Neural crest cell (in vitro differentiated cells): ENCODE measurements at places on chromosomes 11 and 22.

- peaks cover 5% of the 10 kb centered on the region for H3K27me3 ChIP-seq
- H3K4me1 ChIP-seq = peaks cover 38% of the 10 kb centered on the region
- H3K27ac ChIP-seq = no peak overlapping the region
- H3K36me3 ChIP-seq = peaks cover 6% of the 10 kb centered on the region
Measured at GRCh38 chr22:23075050-23075449, 4.7 kb downstream of the GNAZ start.

GRCh38 chr11:88414385-88414861, 76.9 kb upstream of the CTSC start:
- no peaks in the 10 kb centered on the region for H3K27me3 ChIP-seq
- no peaks in the 10 kb centered on the region for H3K4me1 ChIP-seq
- no peak overlapping the region for H3K4me3 ChIP-seq
- H3K36me3 ChIP-seq = no peaks in the 10 kb centered on the region

DNA sequence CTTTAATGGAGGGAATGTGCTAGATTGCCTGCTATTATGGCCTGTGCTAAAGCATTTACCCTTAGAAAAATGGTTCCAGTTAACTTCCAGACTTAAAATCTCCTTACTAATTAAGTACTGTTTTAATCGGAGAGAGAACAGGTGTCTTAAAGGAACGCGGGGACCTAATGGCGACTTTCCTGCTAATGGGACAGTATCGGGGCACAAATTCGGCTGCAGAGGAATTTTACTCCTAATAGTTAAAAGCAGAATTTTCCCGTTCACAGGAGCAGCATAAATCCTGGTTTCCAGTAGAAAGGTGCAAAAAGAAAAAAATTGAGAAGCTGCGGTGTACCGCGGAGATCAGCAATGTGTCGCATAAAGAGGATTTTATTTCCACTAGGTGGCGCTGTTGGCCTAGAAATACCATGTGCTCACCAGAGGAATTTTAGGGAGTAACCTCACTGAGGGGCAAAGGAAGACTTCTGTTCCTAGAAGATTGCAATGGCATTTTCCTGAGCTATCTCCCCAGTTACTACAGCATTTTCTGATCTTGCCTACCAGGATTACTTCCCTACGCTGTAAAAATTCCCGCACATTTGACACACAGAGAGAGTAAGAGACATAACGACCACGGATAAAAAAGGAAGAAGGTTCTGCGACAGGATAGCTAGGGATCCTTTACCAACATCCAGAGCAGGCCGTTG, 44.5 kb downstream of the ZNF280B start:
- peaks cover 4% of the 10 kb centered on the region for H3K36me3 ChIP-seq
- peaks cover 76% of the 10 kb centered on the region for H3K27me3 ChIP-seq
- H3K27ac ChIP-seq = no peak overlapping the region
- peak; percentile 72 for DNase-seq

DNA sequence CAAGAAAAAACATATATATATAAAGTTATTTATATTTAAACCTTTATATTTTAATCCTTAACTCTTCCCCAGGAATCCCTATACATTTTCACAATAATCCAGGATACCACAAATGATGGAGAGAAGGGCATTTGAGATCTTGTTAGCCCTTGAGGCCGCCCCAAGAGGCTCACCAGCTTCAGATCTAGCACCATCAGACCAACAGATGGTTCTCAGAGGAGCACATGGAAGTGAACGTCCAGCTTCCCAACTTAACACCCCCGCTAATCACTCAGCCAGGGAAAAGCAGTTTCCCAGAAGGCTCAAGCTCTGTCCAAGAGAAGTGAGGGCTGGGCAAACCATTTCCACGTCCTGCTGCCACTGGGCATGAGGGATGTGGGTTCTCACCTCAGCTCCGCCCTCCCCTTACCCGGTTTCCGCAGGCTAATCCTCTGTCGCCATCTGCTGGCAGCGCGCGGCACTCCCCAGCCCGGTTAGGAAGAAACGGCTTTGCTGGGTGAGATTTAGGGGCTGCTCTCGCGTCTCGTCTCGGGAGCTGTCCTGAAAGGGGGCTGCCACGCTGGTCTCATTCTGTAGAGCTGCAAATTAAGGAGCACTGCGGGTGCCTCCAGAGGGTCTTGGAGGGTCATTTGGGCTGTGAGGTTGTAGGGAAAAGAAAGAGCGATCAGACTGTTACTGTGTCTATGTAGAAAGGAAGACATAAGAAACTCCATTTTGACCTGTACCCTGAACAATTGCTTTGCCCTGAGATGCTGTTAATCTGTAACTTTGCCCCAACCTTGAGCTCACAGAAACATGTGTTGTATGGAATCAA, 6.8 kb upstream of the FAM111A start:
- DNase-seq = peak; percentile 91
- H3K27me3 ChIP-seq = no peaks in the 10 kb centered on the region
- peaks cover 4% of the 10 kb centered on the region for H3K4me1 ChIP-seq

DNA sequence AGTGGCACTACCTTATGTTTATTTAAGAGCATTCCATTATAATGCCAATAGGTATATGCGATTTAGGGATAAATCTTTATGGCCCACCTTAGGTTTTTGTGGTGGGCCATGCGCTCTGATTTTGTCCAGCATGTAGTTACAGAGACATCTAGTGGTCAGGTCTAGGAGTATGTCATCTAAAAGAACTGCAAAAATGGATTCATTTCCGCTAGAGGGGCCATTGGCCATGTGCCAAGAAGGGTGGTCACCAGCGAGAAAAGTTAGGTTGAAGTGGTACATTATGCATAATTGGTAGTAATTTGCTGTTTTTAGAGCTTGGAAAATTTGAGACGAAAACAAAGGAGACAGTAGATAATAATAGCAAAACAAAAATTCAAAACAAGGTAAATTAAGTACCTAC, 27.7 kb downstream of the LRRC4C start:
- H3K27me3 ChIP-seq = no peaks in the 10 kb centered on the region
- no peaks in the 10 kb centered on the region for H3K36me3 ChIP-seq
- peak; percentile 4 for DNase-seq
- no peak overlapping the region for H3K27ac ChIP-seq

- no peaks in the 10 kb centered on the region for H3K36me3 ChIP-seq
- peak overlapping the region; percentile 66 for H3K4me3 ChIP-seq
- peaks cover 57% of the 10 kb centered on the region for H3K27me3 ChIP-seq
- no peak overlapping the region for H3K27ac ChIP-seq
Measured at GRCh38 chr22:19526076-19526701, 2.0 kb upstream of the CLDN5 start.

GRCh38 chr11:9231848-9232177, 33.3 kb downstream of the DENND5A start:
- H3K27me3 ChIP-seq = no peaks in the 10 kb centered on the region
- no peak for DNase-seq
- H3K4me1 ChIP-seq = peaks cover 45% of the 10 kb centered on the region
- H3K4me3 ChIP-seq = no peak overlapping the region

DNA sequence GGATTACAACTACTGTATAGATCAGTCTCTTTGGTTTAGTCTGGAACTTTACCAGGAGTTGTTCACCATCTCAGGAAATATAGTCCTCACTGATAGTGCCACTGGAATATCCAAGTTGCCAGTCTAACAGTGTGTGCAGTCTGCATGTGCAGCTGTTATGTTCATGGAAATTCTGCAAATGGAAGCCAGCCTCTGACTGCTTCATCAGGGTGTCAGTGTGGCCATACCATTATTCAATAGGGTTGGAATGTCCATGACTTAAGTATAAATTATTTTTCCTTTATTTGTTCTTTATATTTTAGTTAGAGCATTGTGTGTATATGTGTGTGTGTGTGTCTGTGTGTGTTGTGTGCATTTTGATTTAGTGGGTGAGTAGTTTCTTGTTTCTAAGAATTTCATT, 51.8 kb downstream of the C11orf96 start:
- H3K27ac ChIP-seq = no peak overlapping the region
- H3K4me3 ChIP-seq = no peak overlapping the region
- no peak for DNase-seq
- no peaks in the 10 kb centered on the region for H3K36me3 ChIP-seq
- H3K4me1 ChIP-seq = peaks cover 11% of the 10 kb centered on the region
- H3K27me3 ChIP-seq = no peaks in the 10 kb centered on the region

- no peak for DNase-seq
- no peaks in the 10 kb centered on the region for H3K27me3 ChIP-seq
- peak overlapping the region; percentile 93 for H3K4me3 ChIP-seq
- H3K27ac ChIP-seq = peak overlapping the region; percentile 1
- H3K4me1 ChIP-seq = peaks cover 30% of the 10 kb centered on the region
Measured at GRCh38 chr11:118529584-118530175, 1.3 kb upstream of the TMEM25 start.

- no peak overlapping the region for H3K27ac ChIP-seq
- H3K4me1 ChIP-seq = no peaks in the 10 kb centered on the region
- H3K27me3 ChIP-seq = no peaks in the 10 kb centered on the region
- DNase-seq = no peak
- no peak overlapping the region for H3K4me3 ChIP-seq
Measured at GRCh38 chr22:41598081-41598480, 8.4 kb upstream of the PMM1 start.
